ENCODE measurements at places on chromosomes 1 and 21.

- DNase-seq: no peak
- H3K4me3 ChIP-seq: no peak overlapping the region
- H3K4me1 ChIP-seq: no peaks in the 10 kb centered on the region
- H3K36me3 ChIP-seq: no peaks in the 10 kb centered on the region
- no peak overlapping the region for H3K27ac ChIP-seq
These were observed 1.2 kb downstream of the BMP8B start for GRCh38 chr1:39787468-39787867.

GRCh38 chr1:171972846-171973245 is 131.5 kb downstream of the DNM3 start:
- DNase-seq: no peak
- H3K36me3 ChIP-seq: no peaks in the 10 kb centered on the region
- H3K27me3 ChIP-seq: no peaks in the 10 kb centered on the region
- H3K27ac ChIP-seq: no peak overlapping the region
- no peak overlapping the region for H3K4me3 ChIP-seq

DNA sequence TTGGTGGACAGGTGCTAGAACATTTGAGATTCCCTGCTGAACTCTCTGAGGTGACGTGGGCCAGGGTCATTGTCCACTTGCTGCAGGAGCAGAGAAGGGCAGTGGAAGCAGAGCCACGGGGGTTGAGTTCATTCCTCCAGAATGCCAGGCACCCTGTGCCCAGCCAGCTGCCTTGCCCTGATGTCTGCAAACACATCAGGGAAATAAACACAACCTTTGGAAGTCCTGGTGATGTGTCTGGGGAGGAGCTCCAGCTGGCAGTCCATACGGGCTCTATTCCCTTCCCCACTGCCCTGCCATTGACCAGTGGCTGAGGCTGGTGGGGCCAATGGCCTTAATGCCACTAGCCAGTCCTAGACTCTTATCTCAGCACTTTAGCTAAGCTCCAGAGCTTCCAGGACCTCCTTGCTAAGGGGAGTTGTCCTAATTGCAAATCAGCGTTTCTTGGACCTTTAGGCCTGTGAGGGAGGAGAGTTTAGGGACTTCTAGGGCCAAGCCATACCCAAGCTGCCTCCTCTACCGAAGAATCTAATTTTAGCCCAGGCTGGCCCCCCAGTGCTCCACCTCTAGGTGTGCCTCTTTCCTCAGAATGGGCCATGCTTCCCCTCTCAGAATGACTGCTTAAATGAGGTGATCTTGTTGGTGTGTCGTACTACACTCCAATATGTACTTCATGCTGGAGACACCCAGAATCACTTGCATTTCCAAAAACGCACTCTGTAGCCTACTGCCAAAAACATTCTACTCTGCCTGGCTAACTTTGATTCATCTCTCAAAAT is 25.9 kb upstream of the MFSD2A start:
- no peak overlapping the region for H3K27ac ChIP-seq
- H3K27me3 ChIP-seq: no peaks in the 10 kb centered on the region
- no peak for DNase-seq
- no peaks in the 10 kb centered on the region for H3K36me3 ChIP-seq
- H3K4me1 ChIP-seq: no peaks in the 10 kb centered on the region
- H3K4me3 ChIP-seq: no peak overlapping the region

DNA sequence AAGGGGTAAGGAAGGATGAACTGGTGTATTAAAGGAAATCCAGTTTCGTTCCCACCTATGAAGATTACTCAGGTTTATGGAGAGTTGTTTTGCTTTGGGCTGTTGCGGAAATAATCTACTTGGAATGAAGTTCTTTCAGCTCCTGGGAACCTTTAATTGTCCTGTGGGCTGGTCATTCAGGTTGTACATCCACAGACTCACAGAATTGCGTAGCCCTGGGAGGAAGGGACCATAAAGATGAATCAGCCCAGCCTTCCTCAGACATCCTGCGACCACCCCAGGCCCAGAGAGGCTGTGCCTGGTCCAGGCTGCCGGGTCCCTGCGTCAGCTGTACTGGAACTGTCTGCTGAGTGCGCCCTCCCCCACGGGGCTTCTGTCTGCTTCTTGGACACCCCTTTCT is 72.7 kb downstream of the GALNT2 start:
- H3K36me3 ChIP-seq: no peaks in the 10 kb centered on the region
- H3K4me3 ChIP-seq: no peak overlapping the region
- H3K4me1 ChIP-seq: peaks cover 75% of the 10 kb centered on the region
- H3K27ac ChIP-seq: no peak overlapping the region
- H3K27me3 ChIP-seq: no peaks in the 10 kb centered on the region

DNA sequence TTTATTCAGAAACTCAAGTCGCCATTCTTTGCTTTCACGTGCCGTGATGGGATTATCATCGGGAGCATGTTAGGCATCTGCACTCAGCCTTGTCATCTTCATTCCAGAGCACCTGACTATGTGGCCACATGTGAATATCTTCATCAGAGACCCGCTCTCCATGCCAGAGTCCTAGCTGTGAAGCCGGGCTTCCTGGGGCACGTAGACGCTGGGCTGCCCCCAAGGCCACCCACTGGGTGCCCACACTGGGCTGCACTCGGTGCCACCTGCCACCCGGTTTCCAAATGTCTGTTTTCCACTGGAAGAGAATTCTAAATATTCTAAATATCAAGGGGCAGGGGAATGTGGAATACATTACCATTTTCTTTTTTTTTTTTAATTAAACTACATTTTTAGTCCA is 43.8 kb downstream of the SLC37A1 start:
- H3K36me3 ChIP-seq: peaks cover 14% of the 10 kb centered on the region
- no peak overlapping the region for H3K27ac ChIP-seq
- no peaks in the 10 kb centered on the region for H3K4me1 ChIP-seq
- no peak overlapping the region for H3K4me3 ChIP-seq
- no peaks in the 10 kb centered on the region for H3K27me3 ChIP-seq

DNA sequence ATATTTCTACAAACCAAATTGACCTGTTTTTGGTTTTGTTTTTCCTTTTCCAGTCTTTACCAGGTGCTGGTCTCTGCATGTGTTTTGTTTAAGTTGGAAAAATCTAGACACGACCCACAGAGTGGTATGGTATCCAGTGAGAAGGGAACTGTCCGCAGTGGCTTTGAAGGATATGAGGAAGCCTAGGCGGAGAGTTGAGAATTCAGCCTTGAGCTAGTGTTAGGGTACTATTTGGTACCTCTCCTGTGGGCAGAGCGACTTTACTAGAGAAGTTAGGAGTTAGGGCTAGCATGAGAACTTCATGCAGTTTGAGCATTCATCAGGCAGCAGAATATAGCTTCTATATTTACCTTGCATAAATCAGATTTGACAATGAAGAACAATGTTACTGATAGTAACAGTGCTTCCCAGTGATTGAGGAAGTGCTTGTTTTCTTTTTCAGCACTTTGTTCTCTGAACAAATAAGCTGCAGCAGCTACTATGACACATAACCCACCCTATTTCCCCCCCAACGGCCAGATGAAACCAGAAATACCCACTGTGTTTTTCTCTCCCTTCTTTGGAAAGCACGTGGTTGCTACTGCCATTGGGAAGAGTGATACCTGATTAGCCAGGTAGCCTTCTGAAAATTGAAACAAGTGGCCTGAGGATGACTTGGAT is 19.0 kb downstream of the MRPS6 start:
- no peaks in the 10 kb centered on the region for H3K27me3 ChIP-seq
- peaks cover 33% of the 10 kb centered on the region for H3K4me1 ChIP-seq
- H3K27ac ChIP-seq: peak overlapping the region; percentile 40
- DNase-seq: no peak
- H3K36me3 ChIP-seq: peaks cover 19% of the 10 kb centered on the region
- no peak overlapping the region for H3K4me3 ChIP-seq

DNA sequence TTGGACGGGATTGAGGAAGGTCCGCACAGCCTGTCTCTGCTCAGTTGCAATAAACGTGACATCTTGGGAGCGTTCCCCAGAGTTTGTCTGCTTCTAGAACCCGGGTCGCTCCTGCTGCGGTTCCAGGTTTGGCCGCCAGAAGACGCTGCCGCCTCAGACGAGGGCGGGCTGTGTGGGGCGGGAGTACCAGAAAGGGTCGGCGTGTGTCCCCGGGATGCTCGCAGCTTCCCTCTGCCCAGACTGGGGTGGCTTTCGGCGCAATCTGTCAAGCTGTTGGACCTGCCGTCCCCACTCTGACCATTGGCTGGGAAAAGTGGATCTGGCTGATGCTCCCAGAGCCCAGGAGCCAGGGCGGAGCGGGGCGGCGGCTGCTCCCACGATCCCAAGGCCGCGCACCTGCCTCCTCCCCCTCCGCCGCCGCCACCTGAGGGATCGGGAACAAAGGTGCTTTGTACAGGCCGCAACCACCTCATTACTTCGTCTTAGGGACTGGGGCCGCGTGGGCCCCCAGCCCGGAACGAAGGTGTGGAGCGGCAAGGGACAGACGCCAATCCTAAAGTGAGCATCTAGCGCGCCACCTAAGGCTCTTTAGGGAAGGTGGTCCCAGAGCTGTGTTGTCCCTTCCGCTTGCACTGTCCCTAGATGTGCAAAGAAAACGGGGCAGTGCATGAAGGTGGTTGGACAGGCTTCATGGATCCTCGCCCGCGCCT is 683 bp upstream of the EFNA4 start:
- H3K4me3 ChIP-seq: peak overlapping the region; percentile 96
- H3K36me3 ChIP-seq: peaks cover 11% of the 10 kb centered on the region
- H3K27me3 ChIP-seq: no peaks in the 10 kb centered on the region
- H3K4me1 ChIP-seq: peaks cover 35% of the 10 kb centered on the region

GRCh38 chr1:214317300-214317699 is 36.3 kb downstream of the SMYD2 start:
- no peak overlapping the region for H3K27ac ChIP-seq
- no peak overlapping the region for H3K4me3 ChIP-seq
- H3K36me3 ChIP-seq: no peaks in the 10 kb centered on the region
- no peaks in the 10 kb centered on the region for H3K27me3 ChIP-seq

DNA sequence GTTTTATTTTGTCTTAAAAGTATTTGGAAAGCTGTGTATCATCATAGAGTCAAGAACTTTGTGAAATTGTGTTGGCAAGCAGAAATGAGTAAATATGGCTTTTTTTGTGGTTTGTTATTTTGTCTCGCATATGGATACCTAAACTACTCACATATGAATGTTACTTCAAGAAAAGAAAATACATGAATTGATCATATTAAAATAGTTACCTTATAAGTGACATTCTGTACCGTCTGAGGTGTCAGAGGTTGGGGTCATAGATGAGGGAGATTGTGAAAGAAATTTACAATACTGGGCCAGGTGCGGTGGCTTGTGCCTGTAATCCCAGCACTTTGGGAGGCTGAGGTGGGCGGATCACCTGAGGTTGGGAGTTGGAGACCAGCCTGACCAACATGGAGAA is 31.3 kb upstream of the AXDND1 start:
- H3K4me3 ChIP-seq: no peak overlapping the region
- H3K4me1 ChIP-seq: no peaks in the 10 kb centered on the region
- no peak overlapping the region for H3K27ac ChIP-seq
- H3K36me3 ChIP-seq: peaks cover 7% of the 10 kb centered on the region
- no peak for DNase-seq

DNA sequence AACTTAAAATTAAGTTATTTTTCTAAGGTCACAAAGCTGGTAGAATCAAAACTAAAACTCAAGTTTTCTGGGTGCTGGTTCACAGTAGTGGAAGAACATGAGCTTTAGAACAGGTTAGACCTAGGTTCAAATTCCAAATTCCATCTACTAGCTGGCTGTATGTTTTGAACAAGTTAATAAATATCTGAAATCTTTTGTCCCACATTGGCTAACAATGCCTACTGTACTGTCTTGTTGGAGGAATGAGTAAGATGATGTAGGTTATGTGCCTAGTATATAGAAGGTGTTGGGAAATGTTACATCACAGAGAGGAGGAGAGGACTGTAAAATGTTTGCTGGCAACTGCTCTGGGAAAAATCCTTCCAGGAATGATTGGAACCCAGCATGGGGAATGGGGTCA is 14.0 kb upstream of the CD247 start:
- H3K36me3 ChIP-seq: no peaks in the 10 kb centered on the region
- no peaks in the 10 kb centered on the region for H3K27me3 ChIP-seq
- DNase-seq: no peak
- H3K4me1 ChIP-seq: peaks cover 5% of the 10 kb centered on the region
- H3K27ac ChIP-seq: no peak overlapping the region
- no peak overlapping the region for H3K4me3 ChIP-seq

All from thoracic aorta (tissue), 2 donors.